Right lobe of liver (tissue), 6 donors: ENCODE measurements at places on chromosomes 2 and 18.

GRCh38 chr18:57864615-57865121 is 61.6 kb upstream of the ATP8B1 start:
- no peak for DNase-seq

GRCh38 chr2:1642066-1642861 is 102.1 kb downstream of the PXDN start:
- DNase-seq, result no peak

GRCh38 chr18:50663626-50664441 is 103.9 kb downstream of the MAPK4 start:
- no peak for DNase-seq

DNA sequence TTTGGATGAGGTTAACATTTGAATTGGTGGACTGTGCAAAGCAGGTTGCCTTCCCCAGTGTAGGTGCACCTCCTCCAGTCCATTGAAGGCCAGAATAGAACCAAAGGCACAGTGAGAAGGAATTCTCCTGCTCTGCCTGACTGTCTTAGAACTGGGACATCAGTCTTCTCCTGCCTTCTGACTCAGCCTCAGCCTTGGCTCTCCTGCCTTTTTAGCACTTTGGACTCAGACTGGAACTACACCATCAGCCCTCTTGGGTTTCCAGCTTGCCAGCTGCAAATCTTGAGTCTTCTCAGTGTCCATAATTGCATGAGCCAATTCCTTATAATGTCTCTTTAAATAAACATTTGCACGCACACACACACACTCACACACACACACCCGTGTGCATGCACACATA is 8.0 kb upstream of the TMEM177 start:
- no peak for DNase-seq

- no peak for DNase-seq
Observed at GRCh38 chr18:74348581-74348980, 32.9 kb downstream of the C18orf63 start.

GRCh38 chr2:85066006-85066740 is 67.0 kb upstream of the TCF7L1 start:
- DNase-seq, result no peak

- no peak for DNase-seq
Observed at GRCh38 chr2:156944871-156945270, 312.6 kb upstream of the GALNT5 start.

DNA sequence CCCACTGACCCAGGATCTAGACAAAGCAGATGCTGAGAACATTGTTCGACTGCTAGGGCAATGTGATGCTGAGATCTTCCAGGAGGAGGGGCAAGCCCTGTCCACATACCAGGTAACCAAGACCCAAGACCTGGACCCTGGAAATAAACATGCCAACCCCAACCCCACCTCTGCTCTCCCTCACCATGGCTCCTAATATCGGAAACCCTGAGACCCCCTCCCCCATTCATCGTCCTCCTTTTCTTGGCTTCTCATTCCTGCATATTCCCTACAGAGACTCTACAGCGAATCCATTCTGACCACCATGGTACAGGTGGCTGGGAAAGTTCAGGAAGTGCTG is 619 bp downstream of the GCKR start:
- DNase-seq, result no peak

DNA sequence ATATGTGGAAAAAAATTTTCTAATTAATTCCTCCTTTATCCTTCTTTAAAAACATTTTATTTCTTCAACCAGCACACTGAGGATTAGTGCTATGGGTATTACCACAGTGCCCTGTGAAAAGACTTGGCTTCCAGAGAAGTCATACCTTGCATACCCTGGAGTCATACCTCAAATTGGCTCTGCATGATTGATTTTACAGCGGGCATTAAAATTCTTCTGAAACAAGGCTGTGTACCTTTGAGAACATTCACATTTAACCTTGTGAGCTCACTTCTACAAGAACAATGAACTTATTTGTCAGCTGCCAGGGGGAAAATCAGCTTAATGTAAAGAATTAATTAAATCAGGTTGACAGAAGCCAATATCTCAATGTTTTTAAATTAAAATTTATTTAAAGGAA is 44.6 kb downstream of the SLC35F5 start:
- DNase-seq, result no peak

DNA sequence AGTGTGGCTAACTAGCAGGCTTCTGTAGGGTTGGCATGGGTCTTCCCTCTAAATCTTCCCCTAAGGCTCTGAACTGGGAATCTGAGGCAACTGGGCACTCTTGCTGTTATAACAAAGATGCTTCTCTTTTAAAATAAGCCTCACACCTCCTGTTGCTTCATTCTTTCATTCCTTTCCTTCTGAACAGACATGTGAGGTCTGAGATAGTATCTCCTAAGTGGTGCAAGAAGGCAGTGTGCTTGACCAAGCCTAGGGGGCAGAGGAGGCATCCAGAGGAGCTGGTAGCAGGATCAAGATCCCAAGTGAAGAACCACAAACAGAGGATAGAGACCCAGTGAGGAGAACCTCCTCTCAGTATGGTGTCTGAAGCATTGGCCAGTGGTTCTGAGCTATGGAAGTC is 90.9 kb downstream of the TTC27 start:
- no peak for DNase-seq

DNA sequence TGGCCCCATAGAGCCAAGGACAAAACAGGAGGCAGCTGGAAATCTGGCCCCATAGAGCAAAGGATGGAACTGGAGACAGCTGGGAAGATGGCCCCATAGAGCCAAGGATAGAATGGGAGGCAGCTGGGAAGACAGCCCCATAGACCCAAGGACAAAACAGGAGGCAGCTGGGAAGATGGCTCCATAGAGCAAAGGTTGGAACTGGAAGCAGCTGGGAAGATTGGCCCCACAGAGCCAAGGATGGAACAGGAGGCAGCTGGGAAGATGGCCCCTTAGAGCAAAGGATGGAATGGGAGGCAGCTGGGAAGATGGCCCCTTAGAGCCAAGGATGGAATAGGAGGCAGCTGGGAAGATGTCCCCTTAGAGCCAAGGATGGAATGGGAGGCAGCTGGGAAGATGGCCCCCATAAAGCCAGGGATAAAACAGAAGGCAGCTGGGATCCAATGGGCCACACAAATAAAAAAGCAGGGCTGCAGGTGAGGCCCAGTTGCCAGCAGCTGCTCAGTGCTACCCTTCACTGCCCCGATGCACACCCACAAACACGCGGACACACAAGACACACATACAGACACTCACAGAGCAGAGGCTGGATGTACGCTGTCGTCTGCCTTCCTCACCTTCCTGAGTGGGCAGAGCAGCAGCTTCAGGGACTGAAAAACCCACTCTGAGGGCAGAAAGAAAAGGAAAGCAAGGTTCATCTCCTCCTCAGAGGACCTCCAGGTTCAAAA is 505.4 kb upstream of the MYT1L start:
- no peak for DNase-seq

DNA sequence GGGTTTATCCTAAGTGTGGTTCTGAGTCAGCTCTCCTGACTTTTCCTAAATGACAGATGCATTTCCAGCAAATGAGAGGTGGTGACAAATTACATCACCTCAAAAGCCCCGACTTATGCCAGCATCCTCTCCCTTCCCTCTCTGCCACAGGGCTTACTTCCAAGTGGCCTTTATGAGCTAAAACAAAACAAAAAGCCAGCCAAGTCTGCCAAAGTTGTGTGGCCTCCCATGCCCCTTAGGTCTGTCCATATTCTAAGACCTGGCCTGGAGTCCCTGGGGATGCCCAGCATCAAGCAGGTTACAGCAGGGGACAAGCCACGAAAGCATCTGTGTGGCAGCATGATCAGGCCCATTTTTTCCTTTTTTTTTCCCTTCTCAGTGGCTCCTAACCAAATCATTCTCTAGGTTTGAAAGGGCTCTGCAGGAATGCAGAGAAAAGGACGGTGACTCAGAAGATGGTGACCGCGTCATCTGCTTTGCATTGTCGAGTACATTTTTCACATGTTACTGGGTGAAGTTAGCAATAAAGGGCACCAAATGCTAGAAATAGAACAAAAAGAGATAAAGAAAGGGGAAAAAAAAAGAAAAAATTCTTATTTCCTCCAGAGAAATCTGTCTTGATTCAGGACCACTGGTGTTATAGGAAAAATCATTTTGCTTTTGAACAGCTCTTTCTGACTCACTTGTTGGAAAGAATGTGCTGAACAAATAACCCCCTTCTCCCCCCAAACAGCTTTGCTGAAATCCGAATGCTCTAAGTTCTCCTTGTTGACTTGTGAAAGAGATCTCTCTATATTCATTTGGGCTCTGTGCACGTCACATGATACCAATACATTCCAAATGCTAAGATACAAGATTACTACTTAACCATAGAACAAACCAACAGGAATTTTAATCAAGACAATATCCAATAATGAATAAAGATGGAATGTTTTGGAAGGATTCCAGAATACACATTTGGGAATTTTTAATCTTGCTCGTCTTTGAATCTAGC is 178.7 kb downstream of the EN1 start:
- DNase-seq, result no peak

- DNase-seq, result no peak
Observed at GRCh38 chr2:22829791-22830190, 555.2 kb upstream of the KLHL29 start.

DNA sequence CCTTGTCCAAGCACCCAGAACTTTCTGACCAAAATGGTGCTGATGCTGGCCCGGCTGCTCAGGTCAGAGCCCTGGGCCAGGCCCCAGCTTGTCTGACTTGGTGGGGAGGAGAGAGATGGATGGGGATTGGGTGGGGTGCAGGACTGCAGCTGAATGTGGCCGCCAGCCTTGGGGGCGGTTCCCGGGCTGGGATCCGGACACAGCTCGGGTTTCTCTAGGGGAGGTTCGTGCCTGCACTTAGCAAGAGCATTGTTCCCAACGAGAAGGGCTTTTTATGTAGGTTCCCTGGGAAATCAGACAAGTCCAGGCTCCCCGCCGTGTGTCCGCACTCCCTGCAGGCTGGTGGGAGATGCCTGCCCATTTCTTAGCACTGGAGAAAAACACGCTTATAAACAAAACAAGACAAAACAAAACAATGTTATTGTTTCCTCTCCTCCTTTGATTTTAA is 50.5 kb upstream of the HS6ST1 start:
- DNase-seq, result no peak

DNA sequence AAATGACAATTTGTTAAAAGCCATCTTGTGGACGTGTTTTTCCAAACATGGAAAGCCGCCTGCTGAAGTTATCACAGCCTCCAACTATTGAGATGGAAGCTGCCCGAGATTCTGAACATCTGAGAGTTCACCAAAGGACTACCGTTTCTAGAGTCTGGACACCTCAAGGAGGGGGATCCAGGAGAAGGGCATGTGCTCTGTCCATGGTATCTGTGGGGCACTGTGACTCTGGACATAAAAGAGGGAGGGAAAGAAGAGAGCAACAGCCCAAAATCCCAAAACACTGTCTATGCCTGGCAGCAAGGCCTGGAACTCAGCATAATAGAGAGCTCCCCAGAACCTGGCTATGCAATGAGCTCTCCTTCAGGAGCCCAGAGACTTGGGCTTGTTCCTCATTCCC is 319.9 kb downstream of the EN1 start:
- no peak for DNase-seq

DNA sequence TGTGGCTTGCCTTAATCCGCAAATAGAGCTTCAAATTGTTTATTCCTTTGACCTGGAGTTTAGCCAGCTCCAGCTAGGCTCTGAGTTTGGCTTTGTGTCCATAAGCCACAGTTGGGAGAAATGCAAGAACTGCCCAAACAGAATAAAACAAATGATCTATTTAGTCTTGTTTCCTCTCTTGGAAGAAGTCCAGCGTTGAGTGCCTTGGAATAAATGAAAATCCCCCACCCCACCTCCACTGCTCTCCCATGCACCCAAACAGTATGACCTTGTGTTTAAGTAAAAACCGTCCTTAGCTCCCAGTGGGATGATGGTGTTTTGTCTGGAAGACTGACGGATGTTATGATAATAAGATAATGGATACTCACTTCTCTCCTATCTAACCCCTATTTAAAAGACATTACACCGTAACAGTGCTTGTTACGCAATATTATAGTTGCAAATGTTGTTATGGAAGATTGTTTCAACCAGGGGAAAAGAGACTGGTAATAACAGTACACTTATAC is 3.2 kb upstream of the SERPINE2 start:
- no peak for DNase-seq
